ENCODE measurements at places on chromosomes 4 and X.

DNA sequence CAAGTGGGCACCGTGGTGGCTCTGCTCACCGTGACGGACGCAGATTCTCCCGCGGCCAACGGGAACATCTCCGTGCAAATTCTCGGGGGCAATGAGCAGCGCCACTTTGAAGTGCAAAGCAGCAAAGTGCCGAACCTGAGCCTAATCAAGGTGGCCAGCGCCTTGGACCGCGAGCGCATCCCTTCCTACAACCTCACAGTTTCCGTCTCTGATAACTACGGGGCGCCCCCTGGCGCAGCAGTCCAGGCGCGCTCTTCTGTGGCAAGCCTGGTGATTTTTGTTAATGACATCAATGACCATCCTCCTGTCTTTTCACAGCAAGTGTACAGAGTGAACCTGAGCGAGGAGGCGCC lies 2.7 kb downstream of the FAT4 start:
- DNase-seq = peak; percentile 38

DNA sequence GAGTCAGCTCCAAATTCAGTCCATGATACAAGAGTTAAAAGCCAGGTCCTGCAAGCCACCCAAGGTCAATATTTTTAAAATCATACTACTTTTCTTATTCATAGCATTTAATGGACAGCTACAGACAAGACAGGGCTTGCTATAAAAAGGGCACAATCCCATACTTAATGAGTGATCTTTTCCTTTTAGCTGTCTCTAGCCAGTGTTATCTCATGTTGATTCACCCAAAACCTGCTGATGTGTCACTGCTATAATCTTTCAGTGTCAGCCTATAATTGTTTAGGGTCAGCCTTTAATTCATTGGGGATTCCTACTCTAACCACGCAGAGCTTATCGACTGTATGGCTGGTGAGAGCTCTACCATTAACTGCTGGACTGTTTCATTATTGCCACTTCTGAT lies 51.2 kb upstream of the HCCS start:
- DNase-seq = no peak

GRCh38 chr4:84407554-84408407 lies 91.3 kb downstream of the NKX6-1 start:
- DNase-seq = no peak

- DNase-seq = peak; percentile 21
Observed at GRCh38 chr4:83010111-83010521, 507 bp downstream of the LIN54 start.

- DNase-seq = no peak
Observed at GRCh38 chr4:41029098-41029497, 185.2 kb downstream of the APBB2 start.

DNA sequence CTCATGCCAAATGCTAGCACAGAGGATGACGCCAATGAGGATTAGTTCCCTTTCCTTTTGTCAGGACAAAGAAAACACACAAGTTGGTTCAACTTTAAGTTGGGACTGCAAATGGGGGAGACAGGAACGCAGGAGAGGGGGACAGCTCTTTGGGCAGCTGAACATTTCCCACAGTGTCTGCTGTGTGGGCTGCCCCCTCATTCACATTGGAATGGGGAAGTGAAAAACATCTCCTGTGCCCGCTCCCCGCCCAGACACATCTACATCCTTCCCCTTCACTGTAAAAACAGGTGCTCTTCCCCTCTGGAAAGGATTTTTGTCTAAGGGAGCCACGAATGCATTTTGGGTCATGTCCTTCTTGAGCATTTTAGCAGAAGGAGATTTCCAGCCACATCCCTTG lies 44.5 kb upstream of the TBC1D9 start:
- no peak for DNase-seq

- DNase-seq = peak; percentile 16
Observed at GRCh38 chr4:157115613-157116335, 39.8 kb downstream of the GLRB start.

DNA sequence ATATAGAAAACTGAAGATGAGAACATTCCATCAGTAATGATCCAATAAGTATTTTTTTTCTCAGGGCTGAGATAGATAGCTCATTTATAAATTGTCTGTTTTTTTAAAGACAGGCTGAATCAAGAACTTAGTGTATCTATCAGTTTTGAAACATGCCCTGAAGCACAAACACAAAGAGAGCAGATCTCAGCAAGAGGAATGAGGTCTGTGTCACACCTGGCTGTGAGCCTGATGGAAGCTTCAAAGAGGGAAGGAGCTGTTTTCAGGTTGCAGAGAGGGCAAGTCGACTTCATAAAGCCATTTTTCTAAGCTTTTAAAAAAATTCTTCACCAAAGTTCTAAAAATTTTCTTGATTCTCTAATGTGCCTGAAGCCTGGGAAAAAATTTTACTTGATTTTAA lies 434.9 kb downstream of the PDGFC start:
- DNase-seq = no peak

DNA sequence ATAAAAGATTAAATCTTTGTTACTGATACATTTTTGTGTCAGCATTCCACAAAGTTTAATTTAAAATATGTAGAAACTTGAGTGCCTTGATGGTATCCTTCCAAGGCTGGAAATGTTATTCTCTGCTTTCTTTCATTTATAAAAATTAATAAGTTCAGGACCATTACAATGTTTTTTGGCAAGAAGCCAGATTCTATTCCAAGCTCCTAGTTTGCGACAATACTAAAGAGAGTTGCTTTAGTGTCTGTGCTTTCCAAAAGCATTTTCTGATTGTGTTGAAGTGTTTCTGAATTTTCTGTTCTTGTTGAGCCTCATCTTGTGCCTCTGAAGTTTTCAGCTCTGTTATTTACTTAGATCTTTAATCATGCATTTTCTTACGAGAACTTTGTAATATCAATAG lies 516.2 kb downstream of the KCTD8 start:
- no peak for DNase-seq

- DNase-seq = no peak
Observed at GRCh38 chr4:158042591-158043030, 130.2 kb downstream of the GASK1B start.

DNA sequence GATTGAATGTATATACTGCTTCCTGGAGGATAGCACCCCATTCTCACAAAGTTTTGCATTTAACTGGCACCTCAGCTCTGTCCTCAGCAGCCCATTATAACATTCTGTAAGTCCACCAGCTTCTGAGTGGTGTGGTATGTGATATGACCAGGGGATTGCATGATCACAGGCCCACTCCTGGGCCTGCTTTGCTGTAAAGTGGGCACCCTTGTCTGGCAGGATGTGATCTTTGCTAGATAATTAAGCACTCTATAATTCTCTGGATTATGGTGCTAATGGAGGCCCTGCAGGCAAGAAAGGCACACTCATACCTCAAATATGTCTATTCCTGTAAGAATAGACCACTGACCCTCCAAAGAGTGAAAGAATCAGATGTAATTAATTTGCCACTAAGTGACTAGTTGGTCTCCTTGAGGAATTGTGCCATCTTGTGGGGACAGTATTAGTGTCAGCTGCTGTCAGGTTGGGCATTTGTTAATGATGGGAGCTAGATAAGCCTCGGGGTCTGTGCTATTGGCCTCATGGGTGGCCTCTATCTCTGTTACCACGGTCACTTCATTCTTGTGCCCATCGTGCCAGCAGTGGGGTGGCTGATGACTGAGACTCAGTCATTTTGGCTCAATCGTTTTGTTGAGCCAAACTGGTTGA lies 2.2 kb upstream of the CFI start:
- DNase-seq = peak; percentile 46

DNA sequence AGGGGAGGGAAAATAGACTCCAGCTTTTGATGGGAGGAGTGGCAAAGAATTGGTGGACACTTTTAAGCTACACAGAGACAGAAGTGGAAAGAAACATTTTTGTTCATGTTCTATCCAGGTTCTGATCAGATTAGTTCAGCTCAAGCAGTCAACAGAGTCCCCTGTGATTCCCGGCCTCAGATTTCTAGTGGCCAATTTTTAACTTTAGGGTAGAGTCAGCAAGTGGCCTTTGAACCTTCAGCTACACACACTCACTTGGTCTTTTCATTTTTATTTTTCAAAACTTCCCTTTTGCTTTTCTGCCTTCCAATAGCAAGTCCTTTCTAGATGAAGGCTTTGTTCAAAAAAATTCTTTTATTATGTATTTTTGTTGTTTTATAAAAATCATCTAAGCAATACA lies 169.2 kb upstream of the RPS6KA3 start:
- DNase-seq = no peak

- peak; percentile 89 for DNase-seq
Observed at GRCh38 chr4:153221783-153222706, 17.8 kb downstream of the TRIM2 start.
